T-helper 17 cell (primary cell): ENCODE measurements at places on chromosomes 11 and 22. TPM values are rescaled to one million over a fixed set of nuclear protein-coding genes. Genes with fewer than 3 reads are reported as not detected.

DNA sequence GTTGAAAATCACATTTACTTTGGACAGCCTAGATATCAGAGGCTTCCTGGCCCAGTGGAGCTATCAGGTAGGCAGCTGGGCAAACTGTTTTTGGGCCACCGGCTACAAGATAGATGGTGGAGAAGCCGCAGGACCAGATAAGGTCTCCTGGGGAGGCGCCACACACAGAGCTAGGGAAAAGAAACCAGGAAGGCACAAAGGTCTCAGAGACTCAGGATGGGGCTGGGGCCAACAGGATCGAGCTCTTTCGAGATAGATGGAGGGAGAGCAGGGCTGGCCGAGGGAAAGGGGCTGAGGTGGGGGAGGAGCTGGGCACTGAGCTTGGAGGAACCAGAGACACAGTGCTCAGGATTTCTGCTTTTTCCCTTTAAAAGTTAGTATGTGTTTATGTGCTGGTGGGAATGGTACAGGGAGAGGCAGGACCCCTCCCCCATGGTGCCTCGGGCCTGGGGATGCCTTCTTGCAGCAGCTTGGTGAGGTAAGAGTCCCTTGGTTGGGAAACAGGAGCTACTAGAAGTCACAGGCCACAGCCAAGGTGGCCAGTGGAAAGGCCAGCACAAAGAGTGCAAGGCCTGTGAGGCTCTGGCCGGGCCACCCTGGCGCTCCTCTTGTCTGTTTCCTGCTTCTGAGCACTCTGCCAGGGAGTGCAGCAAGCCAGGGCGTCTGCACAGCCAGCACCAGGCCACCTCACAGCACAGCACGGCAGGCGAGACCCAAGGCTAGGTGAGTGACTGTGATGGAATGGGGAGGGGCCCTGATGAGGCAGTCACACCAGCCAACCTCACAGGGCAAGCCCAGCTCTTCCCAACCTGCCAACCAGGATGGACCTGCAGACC is 11.5 kb upstream of the NAP1L4 start:
- no peaks in the 10 kb centered on the region for H3K27me3 ChIP-seq
- no peak overlapping the region for H3K4me3 ChIP-seq
- DNase-seq: no peak
- H3K36me3 ChIP-seq: peaks cover 13% of the 10 kb centered on the region
- peak overlapping the region; percentile 70 for H3K27ac ChIP-seq

PCNX3 gene
- 56.0 TPM for total RNA-seq

OR8G1 gene
- total RNA-seq: not detected

VSTM5 gene
- not detected for total RNA-seq

CNGA4 gene
- total RNA-seq: 0.15 TPM

DNA sequence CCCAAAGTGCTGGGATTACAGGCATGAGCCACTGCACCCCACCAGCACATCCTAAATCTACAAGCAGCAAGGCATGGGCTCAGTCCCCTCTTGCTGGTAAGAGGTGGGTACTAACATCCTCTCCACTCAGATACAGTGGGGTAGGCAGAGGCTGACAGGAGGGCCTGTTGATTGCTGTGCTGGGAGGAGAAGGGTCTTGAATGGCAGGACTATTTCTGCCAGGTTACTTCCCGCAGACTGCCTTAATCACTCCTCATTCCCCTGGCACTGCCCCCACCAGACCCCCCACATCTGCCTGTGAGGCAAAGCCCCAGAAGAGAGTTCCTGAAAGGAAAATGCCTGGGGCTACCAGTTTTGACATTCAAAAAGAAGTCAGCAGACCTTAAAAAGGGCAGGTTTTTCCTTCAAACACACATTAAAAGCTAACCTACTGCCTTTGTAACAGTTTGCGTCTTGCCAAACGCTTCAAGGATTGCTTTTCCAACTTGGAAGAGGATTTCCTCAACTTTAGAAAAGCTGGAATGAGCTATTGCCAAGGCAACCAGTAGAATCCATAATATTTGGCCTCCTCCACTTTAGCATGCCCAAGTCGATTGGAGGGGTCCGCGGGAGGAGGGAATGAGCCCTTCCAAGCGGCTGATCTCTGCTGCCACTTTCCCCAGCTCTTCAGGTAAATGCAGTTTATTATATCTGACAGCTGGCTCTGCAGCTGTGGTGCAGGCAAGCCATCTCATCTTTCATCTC is 62.0 kb downstream of the FDX1 start:
- no peak for DNase-seq
- H3K36me3 ChIP-seq: peaks cover 2% of the 10 kb centered on the region
- peaks cover 4% of the 10 kb centered on the region for H3K27me3 ChIP-seq
- H3K4me3 ChIP-seq: no peak overlapping the region
- no peak overlapping the region for H3K27ac ChIP-seq

GRCh38 chr11:133619973-133620372 is 87.7 kb upstream of the OPCML start:
- H3K4me3 ChIP-seq: no peak overlapping the region
- H3K27me3 ChIP-seq: no peaks in the 10 kb centered on the region
- no peak overlapping the region for H3K27ac ChIP-seq
- no peak for DNase-seq

- DNase-seq: no peak
- H3K27ac ChIP-seq: no peak overlapping the region
- no peaks in the 10 kb centered on the region for H3K27me3 ChIP-seq
- peaks cover 3% of the 10 kb centered on the region for H3K4me1 ChIP-seq
- no peak overlapping the region for H3K4me3 ChIP-seq
- H3K36me3 ChIP-seq: no peaks in the 10 kb centered on the region
Measured at GRCh38 chr11:23021287-23021863, 161.1 kb upstream of the CCDC179 start.

GRCh38 chr11:112770487-112770886 is 190.7 kb upstream of the NCAM1 start:
- no peaks in the 10 kb centered on the region for H3K4me1 ChIP-seq
- DNase-seq: no peak
- H3K4me3 ChIP-seq: no peak overlapping the region
- no peaks in the 10 kb centered on the region for H3K36me3 ChIP-seq

BTBD18 gene
- total RNA-seq: not detected

DNA sequence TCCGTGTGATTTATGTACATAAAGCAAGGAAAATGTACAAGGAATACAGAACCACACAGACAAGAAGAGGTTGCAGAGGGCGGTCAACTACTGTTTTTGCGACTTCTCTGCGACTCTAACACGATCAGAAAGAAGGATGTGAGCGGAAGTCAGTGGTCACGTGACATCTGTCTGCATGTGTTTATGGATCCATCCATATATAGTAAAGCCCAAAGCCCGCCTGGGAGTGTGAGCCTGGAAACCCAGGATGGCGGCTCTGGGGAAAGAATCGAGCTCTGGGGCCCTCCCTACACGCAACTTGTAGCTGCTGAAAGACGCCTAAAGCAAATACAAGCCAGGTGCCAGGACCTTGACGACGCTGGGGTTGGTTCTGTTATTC is 8.8 kb downstream of the OSBPL5 start:
- no peaks in the 10 kb centered on the region for H3K36me3 ChIP-seq
- H3K4me1 ChIP-seq: peaks cover 10% of the 10 kb centered on the region
- peaks cover 5% of the 10 kb centered on the region for H3K27me3 ChIP-seq
- H3K4me3 ChIP-seq: no peak overlapping the region
